ENCODE measurements at places on chromosomes 4 and X.

GRCh38 chr4:129490516-129490915, 394.6 kb downstream of the C4orf33 start:
- DNase-seq = no peak

DNA sequence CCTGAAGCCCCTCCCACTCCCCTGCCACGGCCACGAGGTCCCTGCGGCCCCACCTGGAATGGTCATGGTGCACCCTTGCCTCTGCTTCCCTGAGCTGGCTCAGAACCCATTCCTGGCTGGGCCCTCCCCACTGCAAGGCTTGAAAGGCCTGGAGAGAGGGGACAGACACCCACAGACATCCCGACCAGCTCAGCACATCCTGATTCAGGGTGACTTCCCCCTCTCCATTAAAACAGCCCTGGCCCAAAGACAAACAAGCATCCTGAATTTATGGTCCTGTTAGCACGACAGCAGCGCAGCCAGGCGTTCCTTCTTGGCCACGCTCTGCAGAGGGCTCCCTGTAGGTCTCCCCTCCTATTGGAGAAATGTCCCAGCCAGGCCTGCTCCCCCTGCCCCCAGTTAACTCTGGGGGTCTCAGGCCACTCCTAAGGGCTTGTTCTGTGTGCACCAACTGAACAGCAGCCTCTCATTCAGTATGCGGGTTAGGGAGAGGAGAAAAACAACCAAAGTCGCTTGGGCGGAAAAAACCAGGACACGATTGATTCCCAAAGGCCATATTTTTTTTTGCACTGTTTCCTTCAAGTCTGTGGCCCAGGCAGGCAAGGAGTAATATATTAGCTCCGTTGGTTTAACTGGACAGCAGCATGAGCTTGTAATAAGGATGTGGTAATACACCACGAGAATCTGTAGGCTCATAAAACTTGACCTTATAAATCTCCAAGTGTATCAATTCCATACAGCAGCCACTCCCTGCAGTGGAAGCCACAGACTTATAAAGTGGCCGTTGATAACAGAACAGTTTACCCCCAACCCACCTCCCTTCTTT, 106.7 kb upstream of the MSX1 start:
- DNase-seq = no peak

GRCh38 chrX:151977923-151978322, 3.4 kb upstream of the GABRE start:
- DNase-seq = no peak

GRCh38 chr4:89101256-89102161, 9.8 kb upstream of the TIGD2 start:
- no peak for DNase-seq

DNA sequence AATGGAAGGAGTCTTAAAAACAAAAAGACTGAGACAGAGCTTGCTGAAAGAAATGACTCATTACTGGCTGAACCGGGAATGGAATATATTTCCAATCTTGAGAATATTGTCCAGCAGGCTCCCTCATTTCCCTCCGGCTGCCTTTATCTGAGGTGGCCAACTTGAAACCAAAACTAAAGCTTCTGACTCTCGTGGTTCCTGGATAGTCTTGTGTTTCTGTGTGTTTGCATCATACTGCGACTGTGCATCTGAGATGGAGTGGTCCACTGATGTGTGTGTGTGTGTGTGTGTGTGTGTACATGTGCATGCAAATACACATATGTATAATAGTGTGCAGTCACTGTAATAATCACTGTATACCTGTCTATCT, 145.6 kb upstream of the SCML1 start:
- peak; percentile 59 for DNase-seq

GRCh38 chrX:48695925-48696300, 621 bp upstream of the SUV39H1 start:
- no peak for DNase-seq

GRCh38 chr4:104163820-104164219, 330.9 kb downstream of the CXXC4 start:
- no peak for DNase-seq

GRCh38 chrX:11960031-11960430, 178.2 kb upstream of the FRMPD4 start:
- no peak for DNase-seq

- DNase-seq = no peak
Observed at GRCh38 chr4:88812420-88812819, 114.8 kb upstream of the NAP1L5 start.

DNA sequence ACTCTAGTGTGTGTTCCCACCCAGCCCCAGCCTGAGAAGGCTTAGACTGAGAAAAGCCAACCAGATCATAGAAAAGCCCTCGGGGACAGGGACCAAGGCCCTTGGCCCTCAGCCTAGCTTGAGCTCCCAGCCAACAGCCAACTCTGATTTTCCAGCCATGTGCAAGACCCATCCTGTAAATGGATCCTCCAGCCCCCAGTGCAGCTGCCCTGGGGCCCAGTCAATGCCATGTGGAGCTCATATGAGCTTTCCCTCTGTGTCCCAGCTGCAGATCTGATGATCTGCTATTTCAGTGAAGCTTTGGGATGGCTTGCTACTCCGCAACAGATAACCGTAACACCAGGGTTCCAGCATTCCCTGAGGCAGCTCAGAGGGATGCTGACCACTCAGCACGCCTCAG, 40.5 kb upstream of the CDKN2AIP start:
- DNase-seq = no peak

DNA sequence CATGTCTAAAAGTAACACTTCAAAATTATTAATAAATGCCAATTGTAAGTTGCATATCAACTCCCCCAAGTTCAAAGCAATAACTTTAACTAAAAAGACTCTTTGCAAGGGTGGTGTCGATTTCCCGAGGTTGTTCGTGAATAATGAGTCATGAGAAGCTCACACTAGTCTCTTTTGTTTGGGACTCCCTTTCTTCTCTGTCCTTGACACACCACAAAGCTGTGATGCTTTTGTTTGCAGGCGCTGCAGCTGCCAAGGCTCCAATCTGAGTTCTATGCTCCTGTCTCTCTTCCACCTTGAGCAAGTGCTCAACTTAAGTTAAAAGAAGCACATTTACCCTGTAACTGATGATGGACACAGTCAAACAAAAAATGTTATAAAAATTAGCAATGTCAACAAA, 65.9 kb downstream of the FAT1 start:
- no peak for DNase-seq

- no peak for DNase-seq
Observed at GRCh38 chr4:38983291-38983690, 48.9 kb downstream of the TMEM156 start.

DNA sequence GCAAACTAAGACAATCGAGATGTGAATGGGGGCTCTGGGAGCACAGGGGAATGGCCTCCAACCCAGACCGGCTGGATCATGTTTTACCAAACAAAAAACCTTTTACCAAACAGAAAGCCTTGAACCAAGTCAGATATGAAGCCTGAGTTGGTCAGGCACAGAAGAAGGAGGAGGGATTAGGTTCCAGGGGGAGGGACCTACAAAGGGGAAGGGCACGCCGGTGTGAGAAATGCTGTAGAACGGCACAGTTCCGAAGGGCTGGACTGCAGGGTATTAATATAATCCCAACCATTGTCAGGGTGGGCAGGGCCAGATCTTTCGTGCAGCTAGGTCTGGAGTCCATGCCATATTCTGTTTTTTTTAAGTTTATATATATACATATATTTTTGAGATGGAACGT, 52.9 kb upstream of the NYX start:
- DNase-seq = no peak
